Purkinje cell (primary cell): ENCODE measurements at places on chromosomes 5 and 9. TPM values are rescaled to one million over a fixed set of nuclear protein-coding genes. Genes with fewer than 3 reads are reported as not detected.

STRBP gene
- polyA plus RNA-seq = 55.2 and 64.9 TPM in 2 replicates

LCN10 gene
- polyA plus RNA-seq = not detected in 2 replicates

RNF208 gene
- polyA plus RNA-seq = 2.6 and 5.0 TPM in 2 replicates

GABRA6 gene
- polyA plus RNA-seq = 21.2 and 21.4 TPM in 2 replicates

TIMD4 gene
- polyA plus RNA-seq = 0.35 TPM in 1 of 2 replicates, not detected in the other

C5orf34 gene
- 0.67 and 1.4 TPM in 2 replicates for polyA plus RNA-seq

FUT7 gene
- polyA plus RNA-seq = not detected in 2 replicates
